CD4-positive, alpha-beta T cell treated with Interleukin-12 subunit alpha and Interleukin-12 subunit beta, for 1 hour (primary cell): ENCODE measurements at places on chromosomes 1 and 21.

DNA sequence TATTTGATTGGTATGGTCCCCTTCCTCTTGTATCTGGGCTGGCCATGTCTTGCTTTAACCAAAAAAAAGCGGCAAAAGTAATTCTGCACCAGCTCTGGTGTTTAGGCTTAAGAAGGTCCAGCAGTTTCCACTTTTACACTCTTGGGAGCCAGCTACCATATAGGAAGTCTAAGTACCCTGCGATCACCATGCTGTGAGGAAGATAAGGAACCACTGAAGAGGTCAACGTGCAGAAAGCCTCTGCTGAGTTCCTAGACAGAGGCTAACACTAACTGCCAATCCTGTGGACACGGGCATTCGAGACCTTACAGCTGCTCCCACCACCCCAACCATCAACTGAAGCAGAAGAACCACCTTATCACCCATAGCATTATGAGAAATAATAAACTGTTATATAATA is 331.4 kb downstream of the VAV3 start:
- DNase-seq = no peak

GRCh38 chr1:194215448-194215847 is 1029.0 kb upstream of the B3GALT2 start:
- no peak for DNase-seq

DNA sequence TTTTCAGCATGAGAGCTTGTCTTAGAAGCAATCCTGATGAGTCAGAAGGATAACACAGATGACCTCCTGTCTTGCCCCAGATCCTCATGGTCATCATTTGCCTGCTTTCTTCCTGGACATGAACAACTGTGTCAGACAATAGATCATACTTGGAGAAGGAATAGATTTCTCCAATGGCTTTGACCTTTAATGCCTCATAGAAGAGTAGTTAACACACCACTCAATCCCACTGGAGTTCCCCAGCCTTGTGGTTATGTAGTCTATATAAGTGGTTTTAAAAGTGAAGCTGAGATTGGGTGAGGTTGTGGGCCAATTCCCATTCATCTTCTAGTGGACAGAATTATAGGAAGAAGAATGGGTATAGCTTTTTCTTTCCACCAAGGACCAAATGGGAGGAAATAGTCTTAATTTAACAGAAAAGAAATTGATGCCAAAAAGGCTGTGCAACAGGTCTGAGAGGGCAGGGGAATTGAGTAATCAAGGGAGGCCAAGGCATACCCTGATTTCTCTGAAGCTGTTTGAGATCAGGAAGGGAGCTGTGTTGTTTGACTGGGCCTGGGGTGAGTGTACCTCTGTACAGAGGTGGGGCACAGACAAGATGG is 14.4 kb downstream of the PRCC start:
- no peak for DNase-seq

GRCh38 chr1:30284226-30284625 is 439.2 kb downstream of the MATN1 start:
- no peak for DNase-seq

DNA sequence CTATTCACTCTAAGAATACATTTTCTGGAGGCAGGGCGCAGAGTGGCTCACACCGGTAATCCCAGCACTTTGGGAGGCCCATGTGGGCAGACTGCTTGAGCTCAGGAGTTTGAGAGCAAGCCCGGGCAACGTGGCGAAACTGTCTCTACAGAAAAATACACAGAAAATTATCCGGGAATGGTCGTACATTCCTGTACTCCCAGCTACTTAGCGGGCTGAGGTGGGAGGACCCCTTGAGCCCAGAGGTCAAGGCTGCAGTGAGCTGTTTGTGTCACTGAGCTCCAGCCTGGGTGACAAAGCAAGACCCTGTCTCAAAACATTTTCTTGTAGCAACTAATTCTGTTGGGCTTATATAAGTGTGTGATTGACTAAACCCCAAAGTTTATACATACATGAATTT is 30.5 kb downstream of the GPR161 start:
- no peak for DNase-seq

DNA sequence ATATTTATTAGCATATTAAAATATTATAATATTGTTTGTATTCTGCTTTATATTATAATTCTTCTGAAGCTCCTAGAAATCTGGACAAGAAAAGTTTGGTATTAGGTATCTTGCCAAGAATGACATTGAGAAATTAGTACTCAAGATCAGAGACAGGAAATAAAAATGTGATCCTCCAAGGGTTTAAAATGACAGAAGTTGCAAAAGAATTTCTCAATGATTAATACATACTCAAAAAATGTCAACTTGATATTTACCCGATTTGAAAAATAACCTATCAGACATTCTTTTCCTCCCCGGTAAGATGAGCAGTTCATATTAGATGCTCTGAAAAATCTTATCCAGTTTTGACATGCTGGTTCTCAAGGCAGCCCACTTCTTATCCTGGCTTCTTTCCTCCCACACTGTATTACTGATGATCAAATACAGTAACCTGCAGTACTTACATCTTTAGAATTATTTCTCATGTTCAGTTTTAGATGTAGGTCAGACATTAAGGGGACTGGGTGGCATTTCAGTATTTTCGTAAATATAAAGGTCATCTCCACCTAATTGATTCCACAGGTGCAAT is 55.3 kb downstream of the CACHD1 start:
- DNase-seq = no peak

DNA sequence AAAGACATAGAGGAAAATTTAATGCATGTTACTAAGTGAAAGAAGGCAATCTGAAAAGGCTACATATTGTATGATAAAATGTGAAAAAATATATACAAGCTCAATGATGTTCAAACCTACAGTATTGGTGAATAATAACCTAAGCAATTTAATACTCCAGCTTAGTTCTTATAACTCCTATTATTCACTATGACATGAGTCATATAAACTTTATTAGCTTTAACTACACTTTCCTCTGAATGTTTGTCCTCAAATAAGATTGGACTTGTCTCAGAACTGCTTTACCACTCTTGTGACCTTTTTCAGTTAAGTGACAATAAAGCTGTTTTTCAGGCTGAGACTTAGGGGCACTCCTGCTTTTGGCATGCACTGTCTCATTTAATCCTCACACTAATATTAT is 50.9 kb downstream of the CNST start:
- no peak for DNase-seq

GRCh38 chr1:89578946-89579684 is 53.8 kb upstream of the LRRC8C start:
- DNase-seq = no peak

DNA sequence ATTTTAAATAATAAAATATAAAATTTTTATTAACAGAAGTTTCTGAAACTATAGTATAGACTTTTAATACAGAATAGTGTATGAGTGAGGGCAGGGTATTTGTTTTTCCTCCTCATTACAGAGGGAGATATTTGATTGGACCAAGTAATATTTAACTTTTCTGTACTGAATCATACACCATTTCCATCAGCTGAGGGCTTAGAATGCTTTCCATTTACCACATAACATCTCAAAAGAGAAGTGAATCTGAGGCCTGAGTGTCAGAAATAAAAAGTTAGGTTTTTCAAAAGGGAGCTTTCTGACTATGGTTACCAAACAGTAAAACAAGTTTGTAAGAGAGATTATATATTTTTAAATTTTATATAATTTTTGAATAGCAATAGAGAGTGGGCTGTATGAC is 29.5 kb downstream of the TLCD4 start:
- DNase-seq = no peak

DNA sequence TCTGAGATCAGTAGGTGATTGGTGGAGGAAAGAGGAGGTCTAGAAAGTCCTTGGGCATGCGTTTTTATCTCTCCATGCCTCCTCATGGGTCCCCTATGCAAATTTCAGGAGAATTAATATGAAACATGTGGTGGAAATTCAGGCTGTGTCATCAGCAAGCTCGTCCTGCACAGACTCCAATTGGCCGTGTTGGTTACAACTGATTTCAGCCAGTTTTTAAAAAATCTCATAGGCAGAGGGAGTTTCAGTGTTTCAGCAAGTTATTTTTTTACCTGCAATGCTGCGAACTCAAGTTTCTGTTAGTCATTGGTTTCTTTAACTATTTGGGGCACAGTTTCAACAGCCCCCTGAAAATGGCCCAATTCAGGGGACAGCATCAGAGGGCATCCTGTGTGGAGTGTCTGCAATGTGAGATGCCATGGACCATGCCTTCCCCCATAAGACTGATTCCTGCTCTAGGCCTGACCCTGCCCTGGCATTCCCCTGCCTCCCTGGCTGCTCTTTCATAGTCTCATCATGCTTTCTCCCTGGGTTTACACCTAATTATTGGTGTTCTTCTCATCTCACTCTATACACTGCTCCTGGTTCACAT is 59.9 kb downstream of the C1orf198 start:
- DNase-seq = no peak
